ENCODE measurements at places on chromosomes 4 and X.

DNA sequence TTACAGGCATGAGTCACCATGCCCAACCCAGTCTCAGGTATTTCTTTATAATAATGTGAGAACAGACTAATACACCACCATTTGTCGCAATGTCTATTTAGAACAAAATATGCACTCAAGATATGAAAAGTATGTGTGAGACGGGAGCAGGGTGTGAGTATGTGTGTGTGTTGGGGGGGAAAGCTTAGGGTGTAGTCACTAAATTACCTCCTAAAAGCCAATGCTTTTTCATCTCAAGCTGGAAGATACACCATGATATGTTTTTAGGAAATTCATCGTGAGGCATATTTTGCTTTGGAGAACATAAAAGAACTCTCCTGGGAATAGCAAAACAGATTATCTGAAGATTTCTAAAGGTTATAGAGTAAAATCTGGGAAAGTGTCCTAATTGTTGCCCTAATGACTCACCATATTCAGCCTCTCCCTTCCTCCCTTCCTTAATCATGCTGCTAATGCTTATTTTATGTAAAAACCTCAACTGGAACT is 262.7 kb downstream of the PDHA2 start:
- no peak for DNase-seq

- no peak for DNase-seq
Measured at GRCh38 chr4:5447755-5448154, 260.6 kb downstream of the EVC2 start.

GRCh38 chr4:22573198-22573597 is 57.3 kb upstream of the ADGRA3 start:
- DNase-seq, result no peak

GRCh38 chr4:139908636-139909437 is 243.2 kb downstream of the MGST2 start:
- no peak for DNase-seq

- no peak for DNase-seq
Measured at GRCh38 chr4:16457944-16458343, 231.7 kb upstream of the TAPT1 start.

DNA sequence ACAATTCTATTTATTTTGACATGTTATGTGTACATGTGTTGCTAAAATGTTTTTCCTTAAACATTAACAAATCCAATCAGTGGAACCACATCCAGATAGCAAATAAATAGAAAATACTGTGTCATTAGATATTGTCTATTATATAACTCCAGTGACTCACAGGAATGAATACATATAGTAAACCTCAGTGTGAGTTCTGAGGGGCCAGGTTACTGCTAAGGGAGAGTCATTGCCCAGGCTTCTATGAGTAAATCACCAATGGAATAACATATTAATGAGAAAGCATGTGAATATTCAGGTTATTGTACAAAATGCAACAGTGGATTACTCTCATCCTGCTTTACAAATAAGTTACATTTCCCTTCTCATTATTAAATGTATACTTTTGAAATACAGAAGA is 27.2 kb downstream of the TACR3 start:
- no peak for DNase-seq

DNA sequence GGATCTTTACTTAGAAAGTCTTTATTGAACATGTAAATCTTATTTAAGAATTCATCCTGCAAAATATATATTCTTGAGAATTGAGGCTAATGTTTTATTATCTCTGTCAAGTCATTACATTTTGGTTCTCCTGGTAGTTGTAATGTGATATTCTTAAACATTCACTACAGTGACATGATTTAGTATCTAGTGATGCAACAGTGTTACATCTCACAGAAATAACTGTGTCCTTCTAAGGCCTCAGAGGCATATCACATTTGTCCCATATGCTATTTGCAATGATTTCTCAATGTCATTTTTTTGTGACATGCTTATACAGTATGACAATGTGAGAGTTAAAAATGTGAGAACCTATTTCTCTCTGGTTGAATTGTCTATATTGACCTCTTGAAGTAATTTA is 34.1 kb downstream of the PRRG1 start:
- DNase-seq, result no peak
